ENCODE measurements at places on chromosomes 12 and 14.

GRCh38 chr14:64069634-64070359 is 217.0 kb downstream of the SYNE2 start:
- no peak for DNase-seq

DNA sequence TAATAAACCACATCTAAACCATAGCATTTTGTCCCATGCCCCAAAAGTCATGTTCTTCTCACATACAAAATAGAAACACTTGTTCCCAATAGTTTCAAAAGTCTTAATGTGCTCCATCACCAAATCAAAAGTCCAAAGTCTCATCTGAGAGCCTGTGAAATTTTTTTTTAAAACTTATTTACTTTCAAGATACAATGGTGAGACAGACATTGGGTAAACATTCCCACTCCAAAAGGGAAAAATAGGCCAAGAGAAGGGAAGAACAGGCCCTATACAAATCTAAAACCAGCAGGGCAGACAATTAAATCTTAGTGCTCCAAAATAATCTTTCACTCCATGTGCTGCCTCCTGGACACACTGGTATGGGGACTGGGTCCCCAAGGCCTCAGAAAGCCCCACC is 84.4 kb upstream of the AMIGO2 start:
- no peak for DNase-seq

GRCh38 chr12:104551-105081 is 38.0 kb downstream of the IQSEC3 start:
- DNase-seq = no peak

DNA sequence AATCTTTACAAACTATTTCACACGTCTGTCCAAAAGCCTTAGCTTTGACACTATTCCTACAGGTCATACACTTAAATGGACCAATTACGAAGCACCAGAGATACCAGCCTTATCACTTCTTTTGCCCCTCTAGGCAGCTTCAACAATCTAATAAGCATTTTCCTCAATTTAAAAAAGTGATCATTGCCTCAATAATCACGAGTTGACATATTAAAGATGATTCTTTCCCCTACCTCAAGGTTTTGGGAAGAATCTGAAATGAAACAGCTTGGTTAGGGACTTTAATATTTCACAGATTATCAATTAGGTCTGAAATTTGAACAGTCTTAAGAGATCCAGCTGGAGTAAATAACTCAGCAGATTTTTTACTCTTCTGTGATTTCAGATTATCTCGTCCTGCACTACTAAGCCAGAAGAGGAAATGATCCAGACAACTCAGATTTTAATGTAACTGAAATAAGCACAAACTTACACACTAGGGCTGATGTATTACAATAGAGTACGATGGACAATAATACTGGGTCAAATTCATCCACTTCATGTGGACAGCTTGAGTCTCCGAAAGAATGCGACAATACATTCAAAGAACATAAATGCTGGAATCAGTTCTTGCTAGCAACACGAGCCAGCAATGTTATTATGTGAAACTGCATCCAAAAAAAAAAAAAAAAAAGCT is 15.9 kb downstream of the UBE2N start:
- no peak for DNase-seq

- DNase-seq = no peak
Observed at GRCh38 chr12:122978507-122978955, 1.9 kb upstream of the ARL6IP4 start.

- DNase-seq = no peak
Observed at GRCh38 chr12:92718483-92718990, 15.7 kb downstream of the PLEKHG7 start.

- no peak for DNase-seq
Observed at GRCh38 chr14:50366115-50366514, 30.6 kb downstream of the CDKL1 start.

DNA sequence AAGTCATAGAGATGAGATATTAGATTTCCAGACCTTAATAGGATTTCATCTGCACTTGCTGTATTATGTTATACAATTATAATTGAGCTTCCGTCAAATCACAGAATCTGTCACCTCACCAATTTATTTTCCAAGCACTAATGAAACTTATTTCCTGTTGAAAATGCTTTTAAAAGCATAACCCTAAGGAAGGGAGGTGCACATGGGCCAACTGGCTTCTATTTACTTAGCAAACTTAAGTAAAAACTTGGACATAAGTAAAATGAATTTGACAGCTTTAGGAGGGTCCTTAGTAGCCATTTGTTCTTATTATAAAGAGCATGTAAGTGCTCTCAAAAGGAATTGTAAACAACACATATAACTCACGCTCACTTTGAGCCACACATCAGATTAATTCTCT is 462.2 kb upstream of the TMPO start:
- DNase-seq = no peak
